NCI-H2029 (cell line): ENCODE measurements at places on chromosomes 7 and 10.

DNA sequence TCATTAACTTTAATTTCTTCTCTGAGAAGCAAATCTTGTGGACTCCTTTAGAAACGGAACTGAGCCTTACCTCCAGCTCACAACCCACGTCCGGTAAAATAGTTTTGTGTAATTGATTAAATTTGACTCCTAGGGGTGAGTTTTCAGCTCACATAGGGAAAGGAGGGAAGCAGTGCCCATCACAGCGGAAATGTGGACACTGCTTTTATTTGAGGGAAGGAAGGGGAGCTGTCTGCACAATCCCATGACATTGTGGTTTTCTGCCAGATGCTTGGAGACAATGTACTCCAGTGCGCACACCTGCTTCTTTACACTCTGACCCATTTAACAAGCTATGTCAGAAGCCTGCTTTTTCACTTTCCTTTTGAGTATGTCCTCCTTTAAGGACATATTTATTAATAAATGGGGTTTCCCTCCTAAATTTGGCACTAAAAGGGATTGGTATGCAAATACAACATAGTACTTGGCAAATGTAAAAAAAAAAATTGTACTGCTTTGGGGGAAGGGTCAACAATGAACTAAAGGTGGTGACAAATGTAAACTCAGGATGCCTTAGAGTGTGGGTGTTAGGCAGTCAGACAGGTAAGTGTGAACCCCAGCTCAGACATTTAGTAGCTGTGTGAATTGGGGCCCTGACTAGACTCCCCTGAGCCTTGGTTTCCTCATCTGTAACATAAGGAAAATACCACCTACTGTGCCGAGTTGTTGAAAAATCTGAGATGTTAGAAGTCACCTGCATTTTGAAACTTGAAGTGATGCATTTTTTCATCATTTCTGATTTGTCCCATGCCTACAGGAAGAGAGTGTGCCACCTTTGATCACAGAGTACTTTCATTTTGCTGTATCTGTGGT, 90.2 kb upstream of the KLF6 start:
- DNase-seq: peak; percentile 37

DNA sequence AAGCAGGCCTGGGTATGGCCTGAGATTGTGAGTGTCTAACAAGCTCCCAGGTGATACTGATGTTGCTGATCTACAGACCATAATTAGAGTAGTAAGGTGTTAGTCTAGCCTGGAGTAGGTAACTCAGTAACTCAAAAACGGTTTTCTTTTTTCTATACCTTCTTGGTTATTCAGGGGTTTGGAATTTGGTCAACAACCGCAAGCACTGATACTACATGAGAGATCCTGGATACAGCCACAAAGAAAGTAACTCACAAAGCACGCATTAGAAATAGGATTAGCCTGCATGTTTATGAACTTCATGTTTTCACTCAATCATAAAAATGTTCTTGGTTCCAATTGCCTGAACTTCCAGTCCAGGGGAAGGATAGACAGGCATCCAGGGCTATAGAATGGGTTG, 803.5 kb downstream of the MAGI2 start:
- no peak for DNase-seq

- DNase-seq: no peak
These were observed 4.3 kb downstream of the TLX1 start for GRCh38 chr10:101135141-101136006.

- no peak for DNase-seq
These were observed 731 bp upstream of the SPACDR start for GRCh38 chr7:100464791-100465190.

- no peak for DNase-seq
These were observed 48.6 kb upstream of the SLIT1 start for GRCh38 chr10:97234400-97234799.

GRCh38 chr10:2978111-2978510, 89.2 kb upstream of the PFKP start:
- DNase-seq: peak; percentile 71

- peak; percentile 59 for DNase-seq
These were observed 82.6 kb upstream of the PCGF5 start for GRCh38 chr10:91137822-91138221.

DNA sequence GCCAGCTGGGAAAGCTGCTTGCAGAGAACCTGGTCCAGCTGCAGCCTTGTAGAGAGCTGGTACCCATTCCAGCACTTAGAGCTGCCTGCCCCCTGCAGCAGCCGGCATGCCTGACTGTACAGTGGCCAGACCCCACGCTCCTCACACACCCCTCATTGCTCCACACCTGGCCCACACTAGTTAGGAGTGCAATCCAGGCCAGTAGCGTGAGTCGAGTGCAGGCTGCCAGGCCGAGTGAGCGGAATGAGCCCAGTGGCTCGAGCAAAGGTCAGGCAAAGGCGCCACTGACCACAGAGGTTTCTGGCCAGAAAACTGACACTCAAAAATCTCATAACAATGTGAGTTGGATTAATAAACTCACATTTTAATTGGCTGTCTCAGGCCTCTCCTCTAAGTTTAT, 921.7 kb upstream of the KCND2 start:
- no peak for DNase-seq

GRCh38 chr10:132107186-132107948, 41.6 kb downstream of the JAKMIP3 start:
- DNase-seq: no peak

DNA sequence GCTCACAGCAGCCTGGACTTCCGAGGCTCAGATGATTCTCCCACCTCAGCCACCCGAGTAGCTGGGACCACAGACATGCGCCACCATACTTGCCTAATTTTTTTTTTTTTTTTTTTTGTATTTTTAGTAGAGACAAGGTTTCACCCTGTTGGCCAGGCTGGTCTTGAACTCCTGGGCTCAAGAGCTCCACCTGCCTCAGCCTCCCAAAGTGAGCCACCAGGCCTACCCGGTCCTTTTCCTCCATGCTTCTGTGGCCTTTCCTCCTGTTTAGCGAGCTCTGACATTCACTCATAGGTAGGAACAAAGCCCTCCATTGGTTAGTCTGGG, 50.1 kb upstream of the SRPK2 start:
- no peak for DNase-seq

DNA sequence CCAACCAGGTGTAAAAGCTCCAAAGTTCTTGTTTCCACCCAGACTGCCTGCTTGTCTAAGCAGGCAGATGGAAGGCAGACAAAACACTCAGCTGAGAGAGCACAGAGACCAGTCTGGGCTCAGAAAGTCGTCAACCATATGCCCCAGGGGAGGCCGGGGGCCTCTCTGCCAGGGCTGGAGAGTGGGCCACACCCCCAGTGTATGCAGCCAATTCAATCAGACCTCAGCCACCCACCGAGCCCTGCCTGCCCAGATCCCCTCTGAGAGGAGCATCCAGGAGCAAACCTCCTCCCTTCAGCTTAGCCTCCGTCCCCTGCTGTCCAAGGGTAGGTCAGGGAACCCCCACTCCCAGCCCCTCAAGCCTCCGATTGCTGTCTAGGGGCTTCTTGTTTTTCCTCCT, 196.3 kb downstream of the LSM5 start:
- no peak for DNase-seq

- DNase-seq: no peak
These were observed 498 bp downstream of the NDST2 start for GRCh38 chr10:73810735-73811465.

DNA sequence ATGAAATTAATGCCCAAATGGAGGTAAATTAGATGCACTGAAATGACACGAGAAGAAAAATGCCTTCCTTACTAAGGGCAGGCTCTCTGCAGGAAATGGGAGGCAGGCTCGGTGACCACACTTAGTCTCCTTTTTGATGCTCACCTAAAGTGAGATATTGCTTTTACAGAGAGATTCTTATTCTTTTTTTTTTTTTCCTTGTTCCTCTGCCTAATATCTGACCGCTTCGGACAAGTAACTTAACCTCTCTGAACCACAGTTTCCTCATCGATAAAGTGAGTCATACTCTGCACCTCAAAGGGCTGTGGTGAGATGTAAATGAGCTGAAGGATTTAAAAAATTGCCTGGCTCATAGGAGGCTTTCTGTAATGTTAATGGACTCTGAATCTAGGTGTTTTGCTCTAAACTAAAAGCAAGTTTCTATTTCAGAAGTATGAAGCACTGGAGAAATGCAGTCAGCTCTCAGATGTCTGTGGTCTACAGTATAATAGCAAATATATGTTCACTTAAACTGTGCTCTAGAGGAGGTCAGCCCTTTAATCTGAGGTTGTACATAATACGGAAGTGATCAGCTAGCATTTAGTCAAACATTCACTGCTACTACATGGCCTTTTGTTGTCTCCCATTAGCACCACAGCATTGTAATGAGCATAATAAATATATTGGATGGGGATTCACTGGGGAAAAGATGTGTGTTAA, 23.2 kb downstream of the NKX2-3 start:
- DNase-seq: no peak

GRCh38 chr7:151676759-151677158, 157.1 kb upstream of the RHEB start:
- no peak for DNase-seq

GRCh38 chr10:90458054-90458453, 399.8 kb downstream of the HTR7 start:
- no peak for DNase-seq

DNA sequence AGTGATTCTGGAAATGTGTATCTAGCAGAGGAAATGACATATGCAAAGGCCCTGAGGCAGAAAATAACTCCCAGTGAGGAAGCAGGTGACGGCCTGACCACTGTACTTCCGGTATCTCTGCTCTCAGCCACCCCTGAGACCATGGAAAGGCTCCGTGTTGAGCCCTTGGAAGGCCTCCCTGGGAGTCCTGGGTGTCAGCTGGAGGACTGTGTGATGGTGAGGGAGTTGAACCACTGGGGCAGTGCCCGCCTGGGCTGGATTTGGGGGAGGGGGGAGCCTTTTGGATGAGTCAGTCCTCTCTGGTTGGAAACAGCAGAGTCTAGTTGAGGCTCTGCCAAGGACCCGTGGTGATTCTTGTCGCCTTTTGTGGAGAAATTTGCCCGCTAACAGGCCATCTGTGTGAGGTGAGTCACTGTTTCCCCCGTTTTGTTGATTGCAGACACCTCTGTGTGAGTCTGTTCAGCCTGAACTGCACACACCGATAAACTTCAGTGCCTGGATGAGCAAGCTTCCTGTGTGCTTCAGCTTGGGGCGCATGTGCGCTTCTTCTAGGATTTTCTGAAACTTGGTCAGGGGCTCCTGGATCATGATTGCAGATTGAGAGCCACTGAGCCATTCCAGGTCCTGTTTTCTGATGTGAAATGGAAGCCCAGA, 98.6 kb downstream of the GRK5 start:
- DNase-seq: no peak

GRCh38 chr7:28224675-28225074, 44.1 kb upstream of the JAZF1 start:
- no peak for DNase-seq

- no peak for DNase-seq
These were observed 128.5 kb downstream of the KIF20B start for GRCh38 chr10:89829887-89830269.

DNA sequence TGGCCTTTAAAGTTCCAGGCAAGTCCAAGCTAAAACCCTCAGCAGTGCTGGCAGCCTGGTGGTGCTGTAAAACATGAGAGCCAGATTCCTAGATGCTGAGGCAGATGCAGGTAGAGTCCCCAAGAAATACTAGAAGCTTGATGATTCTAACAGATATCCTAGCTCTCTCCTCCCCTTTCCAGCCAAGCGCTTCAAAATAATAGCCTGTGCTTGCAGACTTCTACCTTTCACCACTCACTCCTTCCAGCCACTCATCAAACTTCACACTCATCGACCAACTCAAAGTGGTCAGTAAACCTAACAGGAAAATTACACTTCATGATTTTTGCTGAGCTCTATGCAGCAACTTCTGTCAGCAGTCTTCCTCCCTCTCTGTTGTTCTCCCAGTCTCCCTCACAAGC, 50.2 kb downstream of the LMBR1 start:
- DNase-seq: no peak

- no peak for DNase-seq
These were observed 243.7 kb upstream of the MGMT start for GRCh38 chr10:129223363-129223762.

DNA sequence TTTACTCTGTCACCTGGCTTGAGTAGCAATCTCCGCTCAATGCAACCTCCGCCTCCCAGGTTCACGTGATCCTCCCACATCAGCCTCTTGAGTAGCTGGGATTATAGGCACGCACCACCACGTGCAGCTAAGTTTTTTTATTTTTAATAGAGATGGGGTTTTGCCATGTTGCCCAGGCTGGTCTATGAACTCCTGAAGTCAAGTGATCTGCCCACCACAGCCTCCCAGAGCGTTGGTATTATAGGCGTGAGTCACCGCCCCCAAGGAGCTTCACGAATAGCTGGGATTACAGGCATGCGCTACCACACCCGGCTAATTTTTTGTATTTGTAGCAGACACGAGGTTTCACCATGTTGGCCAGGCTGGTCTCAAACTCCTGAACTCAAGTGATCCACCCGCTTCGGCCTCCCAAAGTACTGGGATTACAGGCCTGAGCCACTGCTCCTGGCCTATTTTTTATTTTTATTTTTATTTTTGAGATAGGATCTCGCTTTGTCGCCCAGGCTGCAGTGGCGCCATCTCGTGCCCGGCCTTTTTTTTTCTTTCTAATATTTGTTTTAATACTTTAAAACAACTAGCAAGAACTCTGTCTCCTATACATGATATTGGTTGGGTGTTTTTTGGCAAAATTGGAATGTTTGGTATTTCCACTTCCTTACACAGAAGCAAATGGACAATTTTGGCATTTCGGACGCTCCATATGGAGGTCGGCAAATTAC, 1.1 kb downstream of the EFCAB10 start:
- DNase-seq: no peak

DNA sequence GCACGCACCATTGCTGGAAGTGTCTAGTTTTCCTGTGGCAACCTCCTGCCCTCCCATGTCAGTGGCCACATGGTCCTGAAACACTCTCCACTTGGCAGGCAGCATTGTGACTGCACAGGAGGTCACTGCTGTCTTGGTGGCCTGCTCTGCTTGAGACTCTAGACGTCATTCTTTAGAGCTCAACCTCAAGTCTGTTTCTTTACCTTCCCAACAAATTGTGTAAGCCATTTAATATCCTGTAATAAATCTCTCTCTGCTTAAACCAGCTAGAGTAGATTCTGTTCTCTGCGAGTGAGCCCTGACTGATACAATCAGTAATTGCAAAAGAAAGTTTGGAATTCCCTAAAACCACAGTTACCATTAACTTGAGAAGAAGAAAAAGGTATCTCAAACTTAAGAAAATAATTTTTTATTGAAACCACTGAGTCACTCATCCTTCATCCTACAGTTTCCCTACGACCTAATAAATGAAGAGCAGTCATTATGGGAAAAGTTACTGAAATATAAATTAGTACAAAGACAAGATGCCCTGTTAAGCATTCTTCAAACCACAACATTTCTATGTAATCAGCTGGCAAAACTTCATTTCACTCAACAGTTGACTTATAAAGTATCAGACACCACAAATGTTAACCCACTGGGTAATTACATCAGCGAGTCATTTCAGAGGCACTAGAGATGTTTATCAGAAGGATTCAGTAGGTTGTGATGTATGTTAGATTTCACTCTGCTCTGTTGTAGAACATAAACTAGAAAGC, 18.0 kb downstream of the SLC25A13 start:
- no peak for DNase-seq
